ENCODE measurements at places on chromosomes 2 and 18.

DNA sequence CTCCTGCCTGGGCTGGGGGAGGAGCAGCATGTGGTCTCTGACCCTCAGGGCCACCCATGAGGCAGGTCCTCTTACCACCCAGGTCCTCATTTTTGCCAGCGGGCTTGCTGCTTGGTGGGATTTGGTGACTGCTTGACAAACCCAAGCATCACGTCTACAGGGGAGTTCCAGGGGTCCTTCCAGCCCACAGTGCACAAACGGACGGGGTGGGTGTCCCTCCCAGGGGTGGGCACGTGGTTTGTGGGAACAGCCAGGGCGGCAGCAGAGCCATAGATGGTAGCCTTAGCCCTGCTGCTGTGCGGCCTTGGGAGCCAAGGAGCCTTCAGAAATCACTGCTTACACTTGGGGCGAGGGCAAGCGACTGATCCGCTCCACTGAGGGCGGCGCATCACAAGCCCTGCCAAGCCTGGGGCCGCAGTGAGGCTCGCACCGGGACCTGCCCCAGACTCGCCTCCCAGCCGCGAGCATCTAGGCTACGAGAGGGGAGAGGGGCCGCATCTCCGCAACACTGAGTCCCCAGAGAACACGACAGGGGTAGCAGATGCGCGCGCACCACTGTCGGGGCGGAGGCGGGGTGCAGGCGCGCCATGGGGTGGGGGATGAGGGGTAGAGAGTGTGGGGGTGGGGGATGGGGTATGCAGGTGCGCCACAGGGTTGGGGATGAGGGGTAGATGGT, 36.9 kb downstream of the SNED1 start:
- DNase-seq, result no peak

GRCh38 chr2:230128623-230129342, 60.1 kb upstream of the SLC16A14 start:
- DNase-seq, result no peak

DNA sequence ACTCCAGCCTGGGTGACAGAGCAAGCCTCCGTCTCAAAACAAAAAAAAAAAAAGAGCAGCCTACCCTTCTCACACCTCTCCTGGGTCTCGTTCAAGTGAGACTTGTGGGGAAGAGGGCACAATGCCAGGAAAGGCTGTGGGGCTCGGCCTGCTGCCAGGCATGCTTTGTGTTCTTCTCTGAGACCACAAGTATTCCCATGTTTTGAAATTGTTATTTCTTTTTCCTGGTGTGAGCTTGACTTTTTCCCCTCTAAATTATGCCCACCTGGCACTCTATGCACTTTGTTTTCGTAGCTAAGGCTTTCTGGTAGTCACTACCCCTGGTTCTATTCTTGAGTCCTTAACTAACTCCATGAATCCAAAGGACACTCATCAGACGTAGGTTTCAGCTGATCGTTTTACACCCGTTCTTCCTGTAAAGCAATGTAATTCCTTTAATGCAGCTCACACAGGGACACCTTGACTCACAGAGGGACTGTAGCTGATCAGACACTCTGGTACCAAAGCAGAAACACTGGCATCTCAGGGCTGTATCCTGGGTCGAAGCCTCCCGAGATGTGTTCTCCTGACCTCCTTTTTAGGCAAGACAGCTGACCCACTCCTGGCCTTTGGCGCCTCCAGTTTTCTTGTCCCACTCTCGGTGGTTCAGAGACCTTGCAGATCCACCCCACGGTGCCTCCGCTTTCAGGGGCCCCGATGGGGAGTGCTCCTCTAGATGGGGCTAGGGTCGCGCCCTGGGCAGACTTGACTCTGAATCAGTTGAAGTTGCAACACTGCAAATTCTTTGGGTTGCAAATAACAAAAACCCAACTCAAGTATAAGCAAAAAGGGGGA, 193.3 kb upstream of the AGAP1 start:
- no peak for DNase-seq

- DNase-seq, result no peak
These were observed 46.2 kb upstream of the DNMT3A start for GRCh38 chr2:25387876-25388449.

DNA sequence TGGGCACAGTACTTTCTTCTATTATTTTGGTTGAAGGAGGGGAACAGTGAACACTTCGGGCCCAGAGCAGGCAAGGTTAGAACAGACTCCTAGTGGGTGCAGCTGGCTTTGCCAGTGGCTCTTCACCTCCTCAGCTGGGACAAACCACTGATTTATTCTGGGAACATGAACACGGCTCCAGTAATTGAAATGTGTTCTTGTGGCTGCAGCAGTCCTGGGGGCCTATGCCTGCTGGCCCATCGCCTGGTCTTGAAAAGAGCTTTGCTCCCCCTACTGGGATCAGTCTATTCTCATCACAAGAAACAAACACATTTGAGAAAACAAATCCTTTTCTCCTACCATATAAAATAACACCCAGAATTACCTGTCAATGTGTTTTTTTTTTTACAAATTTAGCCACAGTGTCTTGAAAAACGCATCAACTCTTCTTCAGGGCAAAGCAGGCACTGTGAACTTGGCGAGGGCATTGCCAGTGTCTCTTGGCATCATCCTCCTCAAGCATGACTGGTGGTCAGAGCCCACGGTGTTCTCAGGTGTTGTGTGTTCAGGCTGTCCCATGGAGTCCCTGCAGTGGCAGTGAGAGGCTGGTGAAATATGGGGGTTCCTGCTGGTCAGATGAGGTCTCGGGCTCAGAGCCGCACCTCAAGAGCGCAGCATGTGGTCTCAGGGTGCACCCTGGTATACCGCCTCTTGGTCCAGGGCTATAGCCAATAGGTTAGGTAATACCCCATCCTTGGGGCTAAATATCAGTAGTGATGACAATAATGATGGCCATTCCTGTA, 51.3 kb downstream of the RNF144A start:
- no peak for DNase-seq

DNA sequence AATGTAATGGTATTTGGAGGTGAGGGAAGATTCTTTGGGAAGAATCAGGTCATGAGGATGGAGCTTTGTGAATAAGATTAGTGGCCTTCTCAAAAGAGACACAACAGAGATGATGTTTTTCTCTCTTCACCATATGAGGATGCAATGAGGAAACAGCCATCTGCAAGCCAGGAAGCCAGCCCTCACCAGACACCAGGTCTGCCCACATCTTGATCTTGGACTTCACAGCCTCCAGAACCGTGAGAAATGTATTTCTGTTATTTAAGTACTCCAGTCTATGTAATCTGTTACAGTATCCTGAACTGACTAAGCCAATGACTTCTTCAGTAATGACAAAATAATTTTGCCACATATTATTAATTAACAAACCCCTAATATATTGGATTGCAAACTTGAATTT, 28.3 kb downstream of the CYRIA start:
- DNase-seq, result no peak

- no peak for DNase-seq
These were observed 75.3 kb downstream of the SDC1 start for GRCh38 chr2:20149703-20150030.

GRCh38 chr18:48728204-48728833, 189.5 kb downstream of the CTIF start:
- DNase-seq, result no peak

DNA sequence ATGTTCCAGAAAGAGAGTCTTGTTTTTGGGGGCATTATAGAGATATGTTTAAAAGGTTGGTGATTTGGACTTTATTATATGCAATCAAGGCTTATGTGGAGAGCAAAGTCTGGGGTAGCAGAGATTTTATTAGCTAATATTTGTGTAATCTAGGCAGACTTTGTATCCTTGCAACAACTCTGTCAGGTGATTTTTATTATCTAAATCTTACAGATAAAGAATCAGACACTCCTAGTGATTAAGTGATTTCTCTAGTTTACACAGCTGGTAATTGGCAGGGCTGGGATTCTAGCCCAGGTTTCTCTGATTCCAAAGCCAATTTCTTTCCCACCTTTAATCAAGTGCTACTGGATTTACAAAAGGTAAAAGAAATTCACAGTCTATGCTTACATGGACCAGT, 33.3 kb upstream of the NCK2 start:
- DNase-seq, result no peak

DNA sequence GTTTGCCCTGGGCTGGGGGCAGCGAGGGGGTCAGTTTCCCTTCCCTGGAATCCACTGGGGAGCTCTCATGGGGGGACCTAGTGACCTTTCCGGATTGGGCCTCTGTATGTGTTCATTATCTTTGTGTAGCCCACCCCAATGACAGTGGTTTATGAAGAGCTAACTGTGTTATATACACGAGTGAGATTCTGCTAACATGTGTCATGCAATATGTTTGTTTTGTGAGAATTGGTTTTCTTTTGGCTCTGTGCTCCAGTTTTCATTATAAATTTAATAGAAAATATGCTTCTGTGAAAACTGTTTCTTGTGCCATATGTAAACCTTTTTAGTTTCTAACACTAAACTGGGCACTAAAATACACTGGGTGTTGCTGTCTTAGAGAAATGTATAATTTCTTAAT, 110.6 kb downstream of the WDSUB1 start:
- DNase-seq, result no peak

DNA sequence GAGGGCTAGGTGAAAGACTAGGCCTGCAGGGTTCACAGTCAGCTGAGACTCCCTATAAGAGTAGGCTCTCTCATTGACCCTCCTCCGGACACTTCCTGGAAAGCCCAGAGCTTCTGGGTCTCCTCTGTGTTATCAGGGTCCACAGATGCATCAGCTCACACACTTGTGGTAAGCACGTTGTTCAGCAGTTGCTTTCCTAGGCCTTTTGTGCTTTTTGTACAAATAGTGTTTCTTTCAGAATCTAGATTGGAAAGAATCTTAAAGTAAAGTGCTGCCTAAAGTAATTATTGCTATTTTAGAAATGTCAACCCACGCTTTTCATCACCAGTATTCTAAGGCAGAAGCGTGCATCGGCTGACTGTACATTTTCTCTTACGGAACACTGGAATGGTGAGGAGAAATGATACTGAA, 15.5 kb downstream of the SLC9A2 start:
- DNase-seq, result no peak

DNA sequence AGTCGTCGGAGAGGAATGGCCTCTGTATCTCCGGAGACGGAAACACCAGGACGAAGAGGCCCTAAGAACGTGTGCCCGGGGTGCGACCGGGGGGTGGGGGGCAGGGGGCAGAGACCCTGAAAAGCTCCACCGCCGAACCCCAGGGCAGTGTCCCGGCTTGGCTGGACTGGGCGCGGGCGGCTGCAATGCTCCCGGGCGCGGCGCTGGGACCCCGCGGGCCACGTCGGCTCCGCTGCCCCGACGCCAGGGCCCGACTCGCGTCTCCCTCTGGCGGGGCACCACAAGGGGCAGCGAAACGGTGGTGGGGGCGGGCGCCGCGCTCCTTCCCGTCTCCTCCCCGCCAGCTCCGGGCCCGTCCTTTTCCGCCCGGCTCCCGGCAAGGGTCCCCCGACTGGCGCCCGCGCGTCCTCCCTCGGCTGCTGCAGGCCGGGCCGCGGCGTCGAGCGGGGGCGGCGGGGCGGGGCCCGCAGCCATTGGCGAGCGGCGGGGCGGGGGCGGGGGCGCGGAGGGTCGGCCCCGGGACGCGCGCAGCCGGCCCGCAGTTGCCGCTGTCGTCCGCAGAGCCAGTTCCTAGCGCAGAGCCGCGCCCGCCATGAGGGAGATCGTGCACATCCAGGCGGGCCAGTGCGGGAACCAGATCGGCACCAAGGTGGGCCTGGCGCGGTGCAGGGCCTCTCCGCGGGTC, at the start of gene TUBB6:
TSS of gene TUBB6 (plus strand) at position 541 of the 685 bp plus-strand sequence. CDS start at position 593, 52 bp downstream.
- DNase-seq, result no peak

DNA sequence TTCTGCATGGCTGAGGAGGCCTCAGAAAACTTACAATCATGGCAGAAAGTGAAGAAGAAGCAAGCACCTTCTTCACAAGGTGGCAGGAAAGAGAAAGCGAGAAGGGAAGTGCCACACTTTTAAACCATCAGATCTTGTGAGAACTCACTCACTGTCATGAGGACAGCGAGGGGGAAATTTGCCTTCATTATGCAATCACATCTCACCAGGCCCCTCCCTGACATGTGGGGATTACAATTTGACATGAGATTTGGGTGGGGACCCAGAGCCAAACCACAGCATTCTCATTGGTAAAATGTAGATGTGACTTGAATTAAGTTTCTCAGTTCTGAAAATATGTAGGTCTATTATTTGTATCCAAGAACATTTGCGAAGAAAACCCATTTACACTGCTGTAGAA, 854.8 kb downstream of the EPHA4 start:
- DNase-seq, result no peak

GRCh38 chr2:132911726-132912724, 242.0 kb upstream of the LYPD1 start:
- DNase-seq, result no peak

DNA sequence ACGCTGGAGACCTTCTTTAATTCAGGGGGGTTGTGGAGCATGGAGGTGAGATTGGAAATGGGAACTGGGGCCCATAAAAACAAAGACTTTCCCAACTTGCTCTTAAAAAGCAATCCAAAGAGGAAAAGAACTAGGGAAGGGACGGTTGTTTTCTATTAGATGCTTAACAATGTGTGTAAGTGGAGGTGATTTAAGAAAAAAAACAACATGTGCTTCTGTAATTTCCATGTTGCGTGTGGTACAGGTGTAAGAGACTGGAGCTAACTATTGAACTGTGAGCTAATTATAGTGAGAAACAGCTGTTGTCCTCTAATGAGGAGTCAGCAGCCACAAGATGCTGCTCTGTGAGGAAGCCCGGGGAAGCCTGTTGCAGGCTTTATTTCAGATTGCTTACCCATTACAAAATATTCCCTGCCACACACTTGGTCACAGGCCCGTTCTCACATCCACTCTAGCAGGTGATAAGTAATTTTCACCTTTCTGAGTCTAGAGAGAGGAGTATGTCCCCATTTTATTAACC, 280.6 kb upstream of the PARD3B start:
- no peak for DNase-seq

- DNase-seq, result no peak
These were observed 120.7 kb downstream of the RDH14 start for GRCh38 chr2:18439716-18440115.

- DNase-seq, result no peak
These were observed 107.8 kb downstream of the TANC1 start for GRCh38 chr2:159076241-159076640.

- DNase-seq, result no peak
These were observed 61.9 kb downstream of the SPRED2 start for GRCh38 chr2:65370387-65371073.

GRCh38 chr2:12774395-12774727, 57.6 kb downstream of the TRIB2 start:
- DNase-seq, result no peak

DNA sequence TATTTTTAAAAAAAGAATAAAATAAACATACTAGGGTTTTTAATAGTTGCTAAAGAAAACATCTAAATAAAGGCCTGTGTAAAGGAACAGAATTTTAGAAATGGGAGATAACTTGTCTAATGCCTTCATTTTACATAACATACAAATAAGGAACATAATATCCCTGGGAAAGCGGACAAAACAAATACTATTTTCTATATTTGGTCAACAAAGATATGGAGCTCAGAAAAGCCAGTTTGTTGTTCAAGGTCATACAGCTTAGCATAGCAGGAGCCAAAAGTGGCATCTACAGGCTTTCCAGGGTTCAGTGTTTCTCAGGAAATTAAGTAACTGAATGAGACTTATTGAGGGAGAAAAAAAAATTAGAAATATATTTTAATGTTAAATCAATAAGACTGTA, 73.4 kb upstream of the CD226 start:
- DNase-seq, result no peak
